ENCODE measurements at places on chromosomes 16 and 17.
A peak's percentile ranks its signal among the peaks of the same experiment; 100 is the strongest.

DNA sequence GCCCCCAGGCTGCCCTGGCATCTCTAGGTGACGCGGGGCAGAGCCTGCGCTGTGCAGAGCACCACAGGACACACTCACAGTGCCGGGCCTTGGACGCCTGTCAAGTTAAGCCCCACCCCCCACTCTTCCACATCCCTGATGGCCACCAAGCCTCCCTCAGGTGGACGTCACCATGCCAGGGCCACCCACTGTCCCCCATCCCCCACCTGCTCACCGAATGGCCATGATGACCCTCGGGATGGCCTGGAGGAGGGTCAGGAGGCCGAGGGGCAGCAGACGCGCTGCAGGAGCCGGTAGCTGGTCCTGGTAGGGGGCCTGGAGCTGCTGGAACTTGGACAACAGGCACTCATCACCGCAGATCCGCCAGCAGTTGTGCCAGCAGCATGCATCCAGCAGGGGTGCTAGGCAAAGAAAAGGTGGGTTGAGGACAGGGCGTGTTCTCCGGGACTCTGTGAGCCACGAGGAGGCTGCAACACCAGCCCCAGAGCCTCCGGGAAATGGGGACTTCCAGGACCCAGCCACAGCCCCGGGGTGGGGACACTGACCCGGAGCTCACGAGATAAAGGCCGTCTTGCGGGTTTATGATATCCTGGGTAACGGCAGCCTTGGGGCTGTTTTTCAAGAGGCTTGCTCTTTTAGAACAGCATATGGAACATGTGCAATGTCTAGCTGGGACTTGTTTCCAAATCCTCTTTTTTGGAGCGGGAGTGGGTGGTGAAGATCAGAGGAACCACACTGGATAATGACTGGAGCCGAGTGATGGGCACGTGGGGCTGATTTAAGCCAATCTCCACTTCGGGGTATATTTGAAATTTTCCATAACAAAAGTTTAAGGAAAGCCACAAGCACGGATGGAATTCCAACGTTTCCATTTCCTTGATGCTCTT lies 11.4 kb downstream of the C16orf95 start:
- H3K36me3 ChIP-seq: peaks cover 5% of the 10 kb centered on the region
- no peak overlapping the region for H3K4me3 ChIP-seq
- DNase-seq: no peak
- no peaks in the 10 kb centered on the region for H3K27me3 ChIP-seq
- H3K27ac ChIP-seq: no peak overlapping the region

GRCh38 chr17:61750656-61751055 lies 112.7 kb downstream of the BRIP1 start:
- no peak for DNase-seq
- no peaks in the 10 kb centered on the region for H3K27me3 ChIP-seq
- H3K27ac ChIP-seq: no peak overlapping the region
- peaks cover 30% of the 10 kb centered on the region for H3K36me3 ChIP-seq

- no peak overlapping the region for H3K4me3 ChIP-seq
- no peak overlapping the region for H3K27ac ChIP-seq
- no peaks in the 10 kb centered on the region for H3K4me1 ChIP-seq
- H3K36me3 ChIP-seq: peaks cover 14% of the 10 kb centered on the region
- DNase-seq: no peak
- no peaks in the 10 kb centered on the region for H3K27me3 ChIP-seq
Measured at GRCh38 chr17:83008186-83008510, 71.3 kb upstream of the METRNL start.

- no peaks in the 10 kb centered on the region for H3K27me3 ChIP-seq
- no peak for DNase-seq
- no peaks in the 10 kb centered on the region for H3K4me1 ChIP-seq
- H3K4me3 ChIP-seq: no peak overlapping the region
- no peaks in the 10 kb centered on the region for H3K36me3 ChIP-seq
- no peak overlapping the region for H3K27ac ChIP-seq
Measured at GRCh38 chr16:13436641-13437412, 483.1 kb upstream of the ERCC4 start.

DNA sequence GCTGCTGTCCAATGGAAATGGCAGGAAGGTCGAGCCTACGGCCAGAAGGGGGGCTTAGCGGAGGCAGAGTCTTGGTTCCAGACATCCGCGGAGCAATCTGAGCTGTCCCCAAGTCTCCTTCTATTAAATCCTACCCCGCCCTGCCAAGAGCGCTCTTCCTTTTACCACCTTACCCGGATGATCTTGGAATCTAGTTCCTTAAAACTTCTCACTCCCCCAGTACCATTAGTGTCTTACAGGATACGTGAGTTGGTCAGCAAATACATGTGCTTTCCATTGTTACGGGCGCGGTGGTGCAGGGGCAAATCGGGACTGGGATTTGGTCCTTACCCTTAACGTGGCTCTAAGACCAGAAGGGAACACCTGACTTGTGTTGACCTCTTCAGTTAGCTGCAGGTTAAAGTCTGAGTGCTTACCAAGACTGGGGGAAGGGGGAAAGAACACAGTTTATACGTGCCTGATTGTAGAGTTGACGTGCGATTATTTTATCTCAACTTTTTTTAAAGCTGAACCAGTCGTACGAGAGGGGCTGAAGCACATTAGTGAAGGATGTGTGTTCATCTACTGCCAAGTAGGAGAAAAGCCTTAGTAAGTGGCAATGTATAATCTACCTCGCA lies 495 bp downstream of the TXNDC17 start:
- peak overlapping the region; percentile 88 for H3K4me3 ChIP-seq
- peaks cover 36% of the 10 kb centered on the region for H3K36me3 ChIP-seq
- DNase-seq: no peak
- peaks cover 58% of the 10 kb centered on the region for H3K4me1 ChIP-seq

DNA sequence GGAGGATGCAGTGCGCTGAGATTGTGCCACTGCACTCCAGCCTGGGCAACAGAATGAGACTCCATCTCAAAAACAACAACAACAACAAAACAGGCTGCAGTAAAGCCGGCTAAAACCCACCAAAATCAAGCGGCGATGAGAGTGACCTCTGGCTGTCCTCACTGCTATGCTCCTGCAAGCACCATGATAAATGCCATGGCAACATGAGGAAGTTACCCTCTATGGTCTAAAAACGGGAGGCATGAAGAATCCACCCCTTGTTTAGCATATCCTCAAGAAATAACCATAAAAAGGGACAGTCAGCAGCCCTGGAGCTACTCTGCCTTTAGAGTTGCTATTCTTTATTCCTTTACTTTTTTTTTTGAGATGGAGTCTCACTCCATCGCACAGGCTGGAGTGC lies 8.4 kb upstream of the LGALS3BP start:
- peaks cover 35% of the 10 kb centered on the region for H3K36me3 ChIP-seq
- H3K27me3 ChIP-seq: no peaks in the 10 kb centered on the region
- DNase-seq: no peak

DNA sequence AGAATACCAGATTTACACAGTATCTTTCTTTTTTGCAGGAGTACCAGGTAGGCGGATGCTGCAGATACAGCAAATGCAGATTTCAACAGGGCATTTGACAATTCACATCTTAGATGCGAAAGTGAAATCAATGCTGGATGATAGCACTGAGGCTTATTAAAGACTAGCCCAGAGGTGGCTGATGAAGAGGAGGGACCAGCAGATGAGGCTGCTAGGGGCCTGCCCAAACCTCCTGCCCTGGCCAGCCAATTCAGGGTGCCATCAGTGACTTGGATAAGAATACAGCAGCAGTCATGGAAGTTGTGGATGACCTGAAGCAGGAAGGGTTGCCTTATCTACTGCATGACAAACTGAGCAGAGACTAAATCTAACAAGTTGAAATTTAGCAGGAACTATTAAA lies 1.5 kb upstream of the DYNC1LI2 start:
- peaks cover 15% of the 10 kb centered on the region for H3K27me3 ChIP-seq
- H3K36me3 ChIP-seq: peaks cover 16% of the 10 kb centered on the region
- no peak for DNase-seq
- H3K4me3 ChIP-seq: no peak overlapping the region
- peaks cover 31% of the 10 kb centered on the region for H3K4me1 ChIP-seq

DNA sequence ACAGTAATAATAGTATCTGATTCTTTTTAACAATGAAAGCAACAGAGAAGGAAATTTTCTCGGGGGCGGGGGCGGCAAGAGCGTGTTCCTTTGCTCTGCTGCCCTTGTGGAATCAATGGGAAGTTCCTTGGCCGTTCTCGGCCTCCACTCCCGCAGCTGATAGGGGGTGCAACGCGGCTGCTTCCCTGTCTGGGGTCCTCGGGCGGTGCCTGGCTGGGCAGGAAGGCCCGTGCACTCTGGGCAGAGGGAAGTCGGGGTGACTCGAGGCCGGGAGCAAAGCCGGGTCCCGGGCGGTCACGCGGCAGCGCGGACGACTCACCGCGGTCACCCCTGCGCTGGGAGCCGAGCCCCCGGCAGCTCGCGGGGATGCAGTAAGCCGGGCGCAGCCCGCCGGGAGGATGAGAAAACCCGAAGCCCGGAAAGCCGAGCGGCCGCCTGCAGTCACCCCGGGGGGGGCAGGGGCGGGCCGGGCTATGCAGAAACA lies 2.5 kb downstream of the TUBB3 start:
- peaks cover 25% of the 10 kb centered on the region for H3K27me3 ChIP-seq
- H3K27ac ChIP-seq: no peak overlapping the region
- H3K4me3 ChIP-seq: peak overlapping the region; percentile 46
- H3K4me1 ChIP-seq: peaks cover 30% of the 10 kb centered on the region

DNA sequence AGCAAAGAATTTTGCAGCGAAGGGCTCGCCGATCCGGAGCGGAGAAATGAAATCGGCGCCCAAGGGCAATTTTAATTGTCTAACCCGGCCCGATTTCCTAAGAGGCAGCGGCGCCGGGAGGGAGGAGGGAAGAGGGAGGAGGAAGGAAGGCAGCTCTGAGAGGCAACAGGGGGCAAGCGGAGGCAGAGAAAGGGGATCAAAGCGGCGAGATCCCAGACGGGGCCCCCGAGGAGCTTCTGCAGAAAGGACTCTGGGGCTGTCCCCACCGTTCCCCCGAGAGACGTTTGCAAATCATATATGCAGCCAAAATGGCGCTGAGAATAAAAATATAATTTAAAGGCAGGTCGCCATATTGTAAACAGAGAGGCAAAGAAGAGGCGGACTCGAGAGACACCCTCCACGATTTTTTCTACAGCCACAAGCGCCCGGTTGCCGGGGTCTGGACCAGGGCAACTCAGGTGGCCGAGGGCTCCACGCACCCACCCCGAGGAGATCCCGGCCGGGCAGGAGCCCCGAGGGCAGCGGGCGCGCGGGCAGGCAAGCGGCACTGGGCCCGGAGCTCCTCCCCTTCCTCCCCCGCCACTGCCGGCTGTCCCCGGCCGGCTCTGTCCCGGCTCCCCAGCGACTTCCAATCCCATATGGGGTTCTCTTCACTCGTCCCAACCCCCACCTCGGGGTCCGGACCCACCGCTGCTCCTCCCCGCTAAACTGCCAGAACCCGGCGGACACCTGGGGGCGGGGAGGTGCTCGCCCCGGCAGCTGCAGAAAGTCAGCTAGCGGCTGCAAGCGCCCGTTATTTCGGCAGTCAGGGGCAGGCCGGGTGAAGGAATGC lies 1.9 kb downstream of the PHF12 start:
- H3K4me3 ChIP-seq: peak overlapping the region; percentile 94
- H3K27me3 ChIP-seq: no peaks in the 10 kb centered on the region
- peaks cover 50% of the 10 kb centered on the region for H3K36me3 ChIP-seq
- peak; percentile 62 for DNase-seq

GRCh38 chr17:29154516-29155226 lies 25.5 kb downstream of the MYO18A start:
- DNase-seq: peak; percentile 35
- no peaks in the 10 kb centered on the region for H3K36me3 ChIP-seq
- peaks cover 53% of the 10 kb centered on the region for H3K4me1 ChIP-seq
- H3K27ac ChIP-seq: peak overlapping the region; percentile 90

DNA sequence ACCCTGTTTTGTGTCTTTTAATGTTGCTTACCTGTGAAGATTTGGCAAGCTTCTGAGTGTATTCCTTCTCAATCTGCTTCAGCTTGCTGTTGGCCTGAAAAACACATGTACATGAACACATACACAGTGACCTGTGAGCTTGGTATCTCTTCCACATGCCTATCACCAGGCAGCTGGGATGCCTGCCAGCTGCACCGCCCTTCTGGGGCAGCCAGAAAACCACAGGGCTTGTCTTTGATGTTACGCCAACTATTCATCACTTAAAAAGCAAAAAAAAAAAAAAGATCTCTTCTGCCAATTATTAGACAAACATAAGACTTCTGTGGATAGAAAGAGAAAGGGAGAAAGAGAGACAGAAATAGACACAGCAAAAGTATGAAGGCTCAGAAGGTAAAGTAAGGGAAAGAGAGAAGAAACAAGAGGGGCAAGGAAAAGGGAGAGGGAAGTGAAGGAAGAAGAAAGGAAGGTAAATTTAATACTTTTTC lies 189.2 kb upstream of the AXIN2 start:
- H3K4me3 ChIP-seq: no peak overlapping the region
- H3K4me1 ChIP-seq: peaks cover 9% of the 10 kb centered on the region
- no peak overlapping the region for H3K27ac ChIP-seq
- H3K27me3 ChIP-seq: no peaks in the 10 kb centered on the region
- DNase-seq: peak; percentile 22
- no peaks in the 10 kb centered on the region for H3K36me3 ChIP-seq

GRCh38 chr16:31397096-31397660 lies 4.0 kb downstream of the ITGAD start:
- H3K4me1 ChIP-seq: peaks cover 29% of the 10 kb centered on the region
- H3K36me3 ChIP-seq: peaks cover 21% of the 10 kb centered on the region

DNA sequence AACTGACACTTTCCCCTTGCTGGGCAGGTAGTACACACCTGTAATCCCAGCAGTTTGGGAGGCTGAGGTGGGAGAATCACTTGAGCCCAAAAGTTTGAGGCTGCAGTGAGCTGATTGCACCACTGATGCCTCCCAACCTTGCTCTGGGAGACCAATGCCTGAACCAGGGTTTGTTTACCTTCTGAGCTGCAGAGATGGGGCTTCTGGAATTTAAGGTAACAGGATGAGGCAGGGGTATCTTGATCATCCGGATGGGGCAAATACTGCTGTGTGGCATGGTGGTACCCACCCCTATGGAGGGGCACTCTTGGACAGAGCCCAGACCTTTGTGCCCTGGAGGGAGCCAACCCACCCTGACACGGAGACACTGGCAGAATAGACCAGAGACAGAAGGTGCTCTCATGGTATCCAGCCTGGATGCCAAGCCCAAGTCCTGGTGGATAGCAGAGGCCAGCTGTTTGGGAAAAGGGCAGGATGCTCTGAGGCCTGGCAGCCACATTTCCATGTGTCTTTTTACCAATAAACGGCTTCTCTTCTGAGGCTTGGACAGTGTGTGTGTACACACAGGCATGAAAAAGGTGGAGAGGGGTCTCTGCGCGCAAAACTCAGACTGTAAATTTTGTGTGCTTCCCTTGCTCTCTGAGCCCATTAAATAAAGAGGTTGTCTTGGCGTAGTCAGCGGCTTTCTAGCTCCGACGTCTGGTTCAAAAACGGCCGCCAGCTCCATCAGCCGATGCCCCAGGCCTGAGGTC lies 4.4 kb downstream of the ZNF48 start:
- H3K4me3 ChIP-seq: peak overlapping the region; percentile 82
- DNase-seq: no peak
- peaks cover 44% of the 10 kb centered on the region for H3K4me1 ChIP-seq
- peak overlapping the region; percentile 76 for H3K27ac ChIP-seq
- H3K27me3 ChIP-seq: peaks cover 3% of the 10 kb centered on the region

Measured in activated CD4-positive, alpha-beta memory T cell treated with anti-CD3 and anti-CD28 coated beads, Interleukin-2, amount 10 ng/mL, durations not matched to agents 7 days and 5 days (primary cell).